Cardiac fibroblast (primary cell): ENCODE measurements at places on chromosomes 6 and 20.

DNA sequence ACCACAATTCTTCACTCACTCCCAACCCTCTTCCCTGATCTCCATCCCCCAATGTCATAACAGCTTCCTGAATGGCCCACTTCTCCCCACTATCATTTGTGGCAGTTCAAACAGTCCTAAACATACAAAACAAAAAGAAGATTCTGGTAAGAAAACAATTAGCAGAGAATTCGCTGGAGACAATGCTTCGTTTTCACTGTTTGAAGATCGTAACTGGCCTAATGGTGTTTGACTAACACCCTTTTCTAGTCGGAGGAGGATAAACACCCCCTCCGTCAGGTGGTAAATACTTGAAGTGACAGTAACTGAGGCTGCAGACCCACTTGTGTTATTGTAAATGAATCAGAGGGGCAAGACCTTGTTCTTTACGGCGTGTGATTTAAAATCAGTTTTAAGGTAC is 3.8 kb downstream of the EYA2 start:
- no peak for DNase-seq

DNA sequence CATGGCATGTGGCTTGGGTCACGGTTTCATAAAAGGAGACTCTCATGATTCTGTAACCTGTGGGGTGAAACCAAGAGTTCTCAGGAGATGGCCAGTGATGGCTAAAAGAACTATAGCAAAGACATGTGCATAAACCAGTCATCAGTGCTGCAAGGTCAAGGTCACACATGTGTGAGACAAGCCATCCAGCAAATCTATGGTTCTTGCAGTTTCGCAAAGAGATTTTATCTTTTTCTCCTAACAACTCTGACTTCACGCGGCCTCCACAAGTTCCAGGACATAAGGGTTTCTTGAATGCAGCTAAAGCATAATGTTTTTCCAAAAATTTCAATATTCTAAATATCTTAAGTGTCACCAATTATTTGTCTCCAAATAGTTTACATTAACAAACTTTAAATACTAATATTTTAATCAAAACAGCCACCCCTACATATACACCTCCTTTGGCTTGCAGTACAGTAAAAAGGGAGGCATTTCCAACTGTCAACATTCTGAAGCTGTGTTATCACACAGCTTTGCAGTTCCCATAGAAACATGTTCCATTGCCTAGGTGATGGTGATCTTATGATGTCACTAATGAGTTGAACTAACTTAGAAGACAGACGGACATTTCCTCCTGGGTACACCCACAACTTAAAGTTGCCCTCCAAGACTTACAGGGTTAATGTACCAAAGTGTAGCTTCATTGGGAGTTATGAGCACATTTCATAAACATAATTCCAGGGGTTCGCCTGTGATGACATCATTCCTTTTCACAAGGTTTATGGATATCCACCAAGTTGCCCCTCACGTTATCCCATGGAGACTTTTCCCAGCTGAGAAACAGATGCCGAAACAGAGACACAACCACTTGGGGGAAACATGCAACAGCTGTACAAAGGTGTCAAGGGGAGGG is 250.9 kb upstream of the PDE10A start:
- peak; percentile 5 for DNase-seq

DNA sequence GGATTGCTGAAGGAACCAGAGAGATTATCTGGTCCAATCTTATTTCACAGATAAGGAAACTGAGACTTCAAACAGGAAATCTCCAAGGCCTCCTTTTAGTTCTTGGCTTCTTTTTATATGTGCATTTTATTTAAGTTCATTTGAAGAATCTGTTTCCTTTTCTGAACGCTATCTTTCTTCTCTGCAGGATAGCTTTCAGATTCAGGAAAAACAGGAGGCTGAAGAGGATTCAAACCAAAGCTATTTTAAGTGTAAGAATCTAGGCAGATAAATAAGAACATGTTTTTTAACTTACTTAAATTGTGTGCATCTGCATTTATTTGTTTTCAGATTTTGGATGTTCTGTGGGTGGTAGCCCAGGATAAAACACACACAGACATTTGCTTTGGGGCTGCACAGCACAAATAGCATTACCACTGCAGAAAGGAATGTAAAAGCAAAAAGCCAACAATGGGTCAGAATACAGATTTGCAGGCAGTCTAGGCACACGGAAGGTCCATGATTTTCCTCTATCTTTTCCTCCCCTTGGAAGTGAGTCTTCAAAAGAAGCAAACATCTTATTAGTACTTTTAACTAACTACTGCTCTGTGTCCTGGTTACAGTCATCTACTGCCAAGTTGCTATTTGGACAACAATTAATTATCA is 188.8 kb upstream of the TBX18 start:
- peak; percentile 33 for DNase-seq

DNA sequence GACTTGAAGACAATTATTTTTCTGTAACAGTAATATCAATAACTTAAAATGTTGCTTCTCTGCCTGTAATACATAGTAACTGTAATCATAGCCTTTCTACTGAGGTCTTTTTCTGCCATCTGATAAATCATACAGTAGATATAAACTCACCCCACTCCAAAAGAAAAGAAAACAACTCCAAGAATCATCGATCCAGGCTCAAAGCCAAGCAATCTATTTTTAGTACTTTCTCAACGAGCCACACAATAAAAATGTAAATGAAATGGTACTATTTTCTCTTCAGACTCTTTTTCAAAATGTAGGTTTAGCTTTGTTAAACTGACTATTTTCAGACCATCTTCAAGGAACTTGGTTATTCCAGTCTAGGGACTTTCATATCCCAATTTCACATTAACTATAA is 493.3 kb downstream of the ADGRB3 start:
- no peak for DNase-seq

- DNase-seq = no peak
These were observed 20.1 kb downstream of the DHX35 start for GRCh38 chr20:38982291-38982690.

DNA sequence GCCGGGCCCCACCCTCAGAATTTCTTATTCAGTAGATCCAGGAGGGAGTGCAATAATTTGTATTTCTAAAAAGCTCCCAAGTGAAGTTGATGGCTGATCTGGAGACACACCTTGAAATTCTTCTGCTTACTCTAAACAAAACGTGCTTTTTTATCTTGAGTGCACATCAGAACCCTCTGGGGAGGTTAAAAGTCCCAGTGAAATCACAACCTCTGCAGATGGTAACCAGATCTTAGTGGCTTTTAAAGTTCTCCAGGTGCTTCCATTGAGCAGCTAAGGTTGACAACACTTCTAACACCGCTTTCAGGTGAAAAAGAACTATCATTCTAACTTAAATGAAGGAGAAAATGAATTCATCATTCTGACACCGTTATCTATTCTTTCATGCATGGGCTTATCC is 45.6 kb upstream of the ESR1 start:
- no peak for DNase-seq

DNA sequence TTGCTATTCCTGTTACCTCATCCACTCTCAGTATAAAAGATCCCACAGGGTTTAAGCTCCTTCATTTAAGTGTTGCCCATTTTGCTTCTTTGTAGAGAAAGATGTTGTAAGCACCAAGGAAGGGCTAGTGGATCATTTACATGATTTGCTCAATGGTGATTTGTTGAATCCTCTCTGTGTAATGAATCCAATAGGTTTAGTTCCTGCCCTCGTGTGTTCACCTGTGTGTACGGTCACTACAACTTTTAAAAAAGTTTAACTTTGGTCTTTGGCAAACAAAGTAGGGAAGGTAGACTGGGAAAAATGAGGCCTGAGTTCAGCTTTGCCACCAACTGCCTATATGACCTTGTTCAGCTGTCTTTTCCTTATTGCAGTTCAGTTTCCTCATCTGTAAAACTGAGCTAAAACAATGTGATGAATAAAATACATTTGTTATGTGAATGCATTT is 51.5 kb downstream of the DHX35 start:
- DNase-seq = no peak

- no peak for DNase-seq
These were observed 427.2 kb upstream of the AGPAT4 start for GRCh38 chr6:161701056-161701455.

DNA sequence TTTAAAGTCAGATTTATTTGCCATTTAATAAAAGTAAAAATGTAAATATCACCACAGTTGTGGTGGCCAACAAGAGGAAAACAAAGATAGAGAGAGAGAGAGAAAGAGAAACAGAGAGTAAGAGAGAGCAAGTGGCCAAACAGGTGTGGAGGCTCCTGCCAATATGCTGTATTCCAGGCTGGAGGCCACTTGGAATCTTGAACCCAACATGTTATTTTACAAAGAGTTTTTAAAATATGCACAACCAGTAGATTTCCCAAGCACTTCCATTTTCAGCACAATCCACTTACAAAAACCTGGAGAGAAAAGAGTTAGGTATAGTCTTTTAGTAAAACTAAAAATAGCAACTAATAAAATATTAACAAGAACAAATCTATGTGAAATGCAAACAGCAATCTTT is 1323.1 kb upstream of the CITED2 start:
- DNase-seq = no peak

DNA sequence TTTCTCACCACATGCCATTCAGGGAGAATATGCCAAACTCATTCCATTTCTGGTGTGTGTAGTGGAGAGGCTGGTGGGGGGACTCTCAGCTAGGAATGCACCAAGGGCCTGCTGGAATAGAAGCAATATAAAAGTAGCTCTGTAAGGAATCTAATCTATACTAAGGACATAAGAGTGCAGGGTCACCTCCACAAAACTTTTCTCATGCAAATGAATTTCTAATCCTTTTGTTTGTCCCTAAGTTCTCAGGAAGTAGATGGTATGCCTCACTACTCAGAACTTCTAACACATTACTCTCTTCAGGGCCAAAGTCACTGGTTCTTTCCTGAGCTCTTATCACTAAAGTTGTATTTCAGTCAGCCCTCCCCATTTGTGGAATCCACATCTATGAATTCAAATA is 427.2 kb downstream of the C6orf118 start:
- no peak for DNase-seq

GRCh38 chr6:82080767-82081166 is 166.8 kb downstream of the IBTK start:
- DNase-seq = no peak

DNA sequence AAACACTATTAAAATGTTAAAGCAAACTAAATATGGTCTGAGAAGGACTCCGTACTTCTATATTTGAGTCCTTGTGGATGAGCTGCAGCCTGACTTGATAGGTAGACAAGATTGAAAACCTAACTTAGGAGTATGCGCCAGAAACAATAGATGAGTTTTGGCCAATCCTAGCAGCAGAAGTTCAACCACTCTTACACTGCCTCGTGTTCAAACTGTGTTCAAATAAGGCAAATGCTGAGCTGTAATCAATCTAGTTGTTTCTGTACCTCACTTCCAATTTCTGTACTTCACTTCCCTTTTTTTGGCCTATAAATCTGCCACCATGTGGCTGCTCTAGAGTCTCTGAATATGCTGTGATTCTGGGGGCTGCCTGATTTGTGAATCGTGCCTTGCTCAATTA is 13.2 kb upstream of the SERINC1 start:
- no peak for DNase-seq

DNA sequence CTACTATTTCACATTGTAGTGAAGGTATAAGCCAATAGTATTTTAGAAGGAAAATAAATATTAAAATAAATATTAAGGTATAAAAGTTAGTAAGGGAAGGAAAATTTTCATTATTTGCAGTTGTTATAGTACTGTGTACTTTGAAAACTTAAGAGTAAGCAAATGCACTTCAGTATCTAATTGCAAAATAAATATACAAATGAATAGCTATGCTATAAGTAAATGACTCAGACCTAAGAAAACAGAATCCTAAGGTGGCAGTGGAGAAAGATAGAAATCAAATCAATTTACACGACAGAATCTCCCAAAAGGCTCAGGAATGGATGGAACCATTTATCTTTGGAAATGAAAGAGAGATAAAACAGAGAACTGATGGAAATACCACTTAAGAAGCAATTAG is 24.7 kb upstream of the UBR2 start:
- DNase-seq = no peak

DNA sequence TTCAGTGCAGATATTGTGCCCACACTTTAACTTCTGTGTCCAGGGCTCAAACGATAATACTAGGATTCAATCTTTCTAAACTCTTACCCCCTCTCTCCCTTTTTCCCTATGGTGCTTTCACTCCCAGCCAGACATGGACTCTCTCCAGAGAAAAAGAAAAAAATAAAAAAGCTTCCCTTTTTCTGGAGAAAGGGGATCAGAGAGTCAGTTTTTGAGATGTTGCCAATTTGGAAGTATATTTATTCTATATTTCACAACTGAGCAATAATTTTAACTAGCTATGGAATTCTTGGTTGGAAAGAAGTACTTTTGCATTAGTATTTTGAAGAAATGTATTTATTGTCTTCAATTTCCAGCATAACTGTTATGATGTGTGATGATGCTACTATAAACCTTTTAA is 72.2 kb upstream of the ZFP64 start:
- DNase-seq = no peak
